ENCODE measurements at places on chromosomes 11 and 22.

DNA sequence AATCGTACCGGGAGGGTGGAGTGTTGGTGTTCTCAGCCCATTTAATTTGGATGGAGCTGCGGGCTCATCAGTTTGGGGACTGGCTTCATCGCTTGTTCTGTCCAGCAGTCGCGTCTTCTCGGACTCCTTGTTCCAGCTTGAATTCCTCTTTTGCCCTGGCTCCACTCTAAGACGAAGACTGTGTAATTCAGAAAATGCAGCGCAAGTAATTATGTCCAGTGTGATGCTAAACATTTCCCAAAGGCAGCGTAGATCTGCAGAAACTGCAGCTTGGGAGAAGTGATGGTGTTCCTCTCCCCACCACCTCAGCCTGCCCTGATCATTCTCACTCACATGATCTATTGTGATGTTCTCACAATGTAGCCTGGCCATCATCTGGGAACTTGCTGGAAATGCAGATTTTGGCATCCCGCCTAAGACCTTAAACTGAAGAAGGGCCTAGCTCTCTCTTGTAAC is 666 bp downstream of the SLC25A18 start:
- DNase-seq, result no peak

DNA sequence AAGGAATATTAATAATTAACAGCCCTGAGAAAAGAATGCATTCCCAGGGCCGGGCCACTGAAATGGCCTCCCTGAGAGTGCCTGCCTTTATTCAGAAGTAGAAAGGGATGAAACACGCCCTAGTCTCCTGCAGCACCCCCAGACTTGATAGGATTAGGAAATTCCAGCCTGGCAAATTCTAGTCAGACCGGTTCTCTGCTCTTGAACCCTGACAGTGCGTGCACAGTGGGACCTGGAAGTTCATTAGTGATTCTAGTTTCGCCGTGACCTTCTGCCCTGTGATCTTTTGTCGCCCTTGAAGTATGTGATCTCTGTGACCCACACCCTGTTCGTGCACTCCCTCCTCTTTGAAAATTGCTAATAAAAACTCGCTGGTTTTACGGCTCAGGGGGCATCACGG is 2.1 kb upstream of the GSTP1 start:
- no peak for DNase-seq

GRCh38 chr22:34688825-34689224 is 377.1 kb upstream of the ISX start:
- no peak for DNase-seq

- DNase-seq, result no peak
Observed at GRCh38 chr11:124194293-124195188, 11.4 kb downstream of the OR10D3 start.

- DNase-seq, result no peak
Observed at GRCh38 chr22:49112661-49113626, 714.7 kb downstream of the BRD1 start.

DNA sequence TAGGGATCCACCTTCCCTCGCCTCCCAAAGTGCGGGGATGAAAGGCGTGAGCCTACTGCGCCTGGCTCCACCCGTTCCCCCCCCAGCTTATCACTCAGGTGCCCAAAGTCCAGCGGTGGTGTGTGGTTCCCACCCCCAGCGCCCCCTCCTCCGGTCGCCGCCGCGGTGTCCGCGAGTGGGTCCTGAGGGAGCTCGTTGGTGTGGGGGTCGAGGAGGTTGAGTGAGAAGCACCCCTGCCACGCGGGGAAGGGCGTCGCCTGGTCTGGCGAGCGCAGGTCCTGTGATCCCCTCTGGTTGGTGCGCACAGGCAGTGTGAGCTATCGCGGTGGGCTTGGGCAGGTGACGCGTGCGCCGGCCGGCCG is 3900.6 kb upstream of the OR11H1 start:
- no peak for DNase-seq

- DNase-seq, result no peak
Observed at GRCh38 chr11:2180789-2181370, 9.3 kb upstream of the TH start.

GRCh38 chr11:81886406-81887075 is 847.1 kb downstream of the FAM181B start:
- no peak for DNase-seq

GRCh38 chr22:19448076-19448607 is 631 bp upstream of the C22orf39 start:
- no peak for DNase-seq

- no peak for DNase-seq
Observed at GRCh38 chr11:77517753-77518152, 43.9 kb upstream of the PAK1 start.

- DNase-seq, result no peak
Observed at GRCh38 chr11:114819028-114819427, 140.7 kb downstream of the NXPE2 start.

- no peak for DNase-seq
Observed at GRCh38 chr11:8605971-8606563, 12.0 kb upstream of the STK33 start.

- no peak for DNase-seq
Observed at GRCh38 chr11:134313821-134314607, 17.8 kb upstream of the GLB1L2 start.

DNA sequence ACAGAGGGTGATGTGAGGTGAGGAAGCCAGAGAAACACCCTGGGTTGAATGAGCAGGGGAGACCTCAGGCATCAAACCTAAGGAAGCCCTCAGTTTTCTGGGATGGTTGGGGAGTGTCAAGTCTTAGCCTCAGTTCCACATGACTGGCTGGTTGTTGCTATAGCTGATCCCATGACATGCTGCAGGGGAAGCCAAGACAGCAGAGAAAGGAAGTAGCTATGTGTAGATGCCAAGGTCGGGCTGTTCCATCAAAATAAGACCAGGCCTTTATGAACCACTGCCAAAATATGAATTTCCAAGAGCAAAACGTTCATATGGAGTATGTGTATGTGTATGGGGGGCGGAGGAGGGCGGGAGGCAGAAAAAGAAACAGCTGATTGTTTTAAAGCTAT is 11.6 kb downstream of the CD59 start:
- no peak for DNase-seq

DNA sequence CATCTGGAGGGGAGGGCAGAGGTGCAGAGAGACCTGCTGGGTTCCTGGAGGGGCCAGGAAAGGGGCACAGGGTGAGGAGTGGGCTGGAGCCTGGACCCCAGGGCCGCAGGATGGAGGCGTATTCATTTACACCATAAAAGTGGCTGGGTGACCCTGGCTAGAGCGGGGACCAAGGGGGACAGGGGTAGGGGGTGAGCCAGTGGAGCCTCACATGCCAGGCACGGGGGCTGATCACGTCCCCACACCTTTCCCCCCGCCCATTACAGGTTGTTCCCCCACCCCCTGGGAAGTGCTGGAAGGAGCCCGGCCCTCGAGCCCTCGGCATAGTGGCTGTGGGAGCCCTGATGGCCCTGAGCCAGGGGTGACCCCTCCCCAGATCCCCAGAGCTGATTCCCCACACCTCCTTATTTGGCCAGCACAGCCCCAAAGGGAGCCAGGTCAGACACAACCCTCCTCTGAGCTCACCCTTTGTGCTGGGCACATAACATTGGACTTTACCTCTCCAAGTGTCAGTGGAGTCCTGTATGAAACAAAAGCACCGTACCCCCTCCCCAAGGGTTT is 781 bp downstream of the TCIRG1 start:
- DNase-seq, result no peak

GRCh38 chr11:94794287-94795168 is 26.4 kb downstream of the AMOTL1 start:
- DNase-seq, result no peak

DNA sequence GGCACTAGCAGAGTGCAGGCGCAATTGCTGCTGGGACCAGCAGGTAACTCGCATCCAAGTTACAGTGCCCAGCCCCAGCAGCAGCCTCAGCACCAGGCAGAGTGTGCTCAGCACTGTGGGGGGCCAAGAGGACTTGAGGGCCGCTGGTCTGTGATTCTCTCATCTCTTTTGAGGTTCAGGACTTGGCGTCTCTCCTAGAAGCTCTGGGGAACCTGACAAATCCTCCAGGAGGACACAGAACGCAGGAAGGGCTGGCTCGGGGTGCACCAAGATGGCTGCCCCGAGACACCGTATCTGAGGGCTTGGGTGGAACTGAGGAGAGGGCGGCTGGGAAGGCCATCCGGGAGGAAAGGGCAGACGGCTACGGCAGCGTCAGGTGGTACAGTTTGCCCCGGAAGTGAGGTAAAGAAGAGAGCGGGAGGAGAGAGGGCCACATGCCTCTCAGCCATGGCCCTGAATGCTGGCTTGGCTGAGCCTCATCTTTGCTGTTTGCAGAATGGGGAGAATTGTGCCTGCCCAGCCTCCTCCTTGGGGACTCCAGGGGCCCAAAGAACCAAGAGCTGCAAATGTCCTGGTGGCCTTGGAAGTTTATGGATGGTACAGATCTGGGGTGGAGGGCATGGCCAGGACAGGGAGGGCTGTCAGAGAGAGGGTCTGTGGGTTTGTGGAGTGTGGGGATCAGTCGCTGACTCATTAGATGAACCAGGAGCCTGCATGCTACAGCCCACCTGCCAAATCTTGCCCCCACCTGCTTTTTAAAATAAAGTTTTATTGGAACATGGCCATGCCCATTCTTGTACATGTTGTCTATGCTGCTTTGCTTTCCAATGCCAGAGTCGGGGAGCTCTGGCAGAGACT is 78.0 kb downstream of the MYEOV start:
- no peak for DNase-seq

DNA sequence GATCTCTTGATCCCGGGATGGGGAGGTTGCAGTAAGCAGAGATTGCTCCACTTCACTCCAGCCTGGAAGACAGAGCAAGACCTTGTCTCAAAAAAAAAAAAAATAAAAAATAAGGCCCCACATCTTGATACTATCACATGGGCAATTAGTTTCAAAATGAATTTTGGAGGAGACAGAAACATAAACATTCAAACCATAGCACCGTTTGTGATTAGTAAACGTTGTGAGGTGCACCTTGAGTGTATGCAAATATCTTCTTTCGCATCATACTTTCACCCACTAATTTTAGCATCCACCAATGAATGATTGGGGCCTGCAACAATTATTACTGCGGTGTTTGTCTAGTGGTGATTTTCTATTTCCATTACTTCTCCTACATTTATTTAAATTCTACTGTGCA is 11.0 kb upstream of the SPDYC start:
- no peak for DNase-seq

DNA sequence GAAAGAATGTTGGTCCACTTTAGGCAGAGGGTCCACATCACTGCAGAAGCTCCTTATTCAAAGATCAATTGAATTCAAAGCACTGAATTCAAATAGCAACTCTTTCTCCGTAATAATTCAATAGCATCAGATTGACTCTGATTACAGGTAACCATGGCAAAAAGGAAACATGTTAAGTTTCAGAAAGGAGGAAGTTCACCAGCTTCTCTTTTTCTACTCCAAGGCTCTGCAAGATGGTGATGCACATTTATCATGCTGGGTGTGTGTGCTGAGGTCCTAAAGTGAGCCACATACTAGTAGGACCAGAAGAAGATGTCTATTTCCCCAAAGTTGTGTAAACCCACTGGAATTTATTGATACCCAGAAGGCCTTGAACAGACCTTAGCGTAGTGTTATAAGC is 18.0 kb upstream of the DRD2 start:
- DNase-seq, result no peak

- DNase-seq, result no peak
Observed at GRCh38 chr11:62538470-62539237, 8.0 kb downstream of the AHNAK start.

- DNase-seq, result no peak
Observed at GRCh38 chr22:17540481-17540880, 22.8 kb upstream of the SLC25A18 start.

DNA sequence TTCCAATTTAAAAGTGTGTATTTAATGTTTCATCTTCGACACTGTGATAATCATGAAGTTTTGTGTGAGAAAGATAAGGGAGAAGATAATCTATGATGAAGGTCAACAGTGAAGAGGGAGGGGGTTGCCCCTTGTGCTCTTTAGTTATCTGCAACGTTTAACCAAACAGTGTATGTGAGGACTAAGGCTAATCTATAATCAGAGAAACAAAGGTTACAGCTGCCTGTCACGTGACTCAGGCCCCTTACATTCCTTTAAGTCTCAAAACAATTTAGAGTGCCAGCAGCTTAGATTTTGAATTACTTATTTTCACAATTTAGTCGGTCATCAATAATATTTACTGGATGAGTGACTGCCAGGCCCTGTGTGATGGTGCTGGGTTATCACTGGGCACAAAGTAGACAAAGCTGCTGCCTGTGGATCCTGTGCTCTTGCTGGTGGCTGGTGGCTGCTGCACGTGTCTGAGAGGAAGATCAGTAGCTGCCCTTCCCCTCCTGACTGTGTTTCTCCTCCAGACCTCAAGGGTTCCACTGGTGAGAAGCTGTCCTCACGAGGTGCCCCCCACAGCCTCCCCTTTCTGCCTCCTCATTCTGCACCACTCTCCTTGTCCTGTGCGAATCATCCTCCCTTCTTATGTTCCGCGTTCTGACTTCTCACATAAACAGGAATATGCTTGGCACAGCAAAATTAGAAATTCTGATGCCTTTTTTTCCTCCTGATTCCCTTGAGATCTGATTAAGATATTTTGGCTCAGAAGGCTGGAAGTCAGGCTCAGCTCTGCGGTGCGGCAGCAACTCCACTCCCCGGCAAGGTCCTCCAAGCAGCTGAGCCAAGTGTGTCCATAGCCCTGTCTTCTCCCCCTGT is 331.1 kb upstream of the B3GAT1 start:
- no peak for DNase-seq

GRCh38 chr11:33021937-33022336 is 6.3 kb downstream of the DEPDC7 start:
- no peak for DNase-seq

- DNase-seq, result no peak
Observed at GRCh38 chr11:31417357-31417756, 47.7 kb downstream of the DNAJC24 start.

DNA sequence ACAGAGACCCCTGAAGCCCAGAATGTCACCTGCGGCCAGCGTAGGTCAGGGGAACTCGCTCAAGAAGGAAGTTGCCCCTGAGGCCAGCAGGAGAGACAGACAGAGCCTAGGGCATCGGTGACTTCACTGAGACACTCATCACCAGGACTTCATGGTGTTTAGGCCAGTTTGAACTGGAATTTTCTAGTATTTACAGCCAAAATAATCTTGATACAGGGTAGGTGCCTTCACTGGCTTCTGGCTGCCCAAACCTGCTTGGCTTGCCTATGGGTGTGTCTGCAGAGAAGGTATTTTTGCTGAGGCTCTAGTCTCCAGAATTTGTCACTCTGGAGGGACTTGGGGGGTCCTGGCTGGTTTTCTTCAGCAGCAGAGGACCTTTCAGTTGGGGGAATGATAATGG is 86.6 kb downstream of the FBXO7 start:
- no peak for DNase-seq

GRCh38 chr11:118217575-118217974 is 7.2 kb downstream of the JAML start:
- DNase-seq, result no peak

GRCh38 chr22:37378642-37379058 is 48.6 kb downstream of the ELFN2 start:
- DNase-seq, result no peak

DNA sequence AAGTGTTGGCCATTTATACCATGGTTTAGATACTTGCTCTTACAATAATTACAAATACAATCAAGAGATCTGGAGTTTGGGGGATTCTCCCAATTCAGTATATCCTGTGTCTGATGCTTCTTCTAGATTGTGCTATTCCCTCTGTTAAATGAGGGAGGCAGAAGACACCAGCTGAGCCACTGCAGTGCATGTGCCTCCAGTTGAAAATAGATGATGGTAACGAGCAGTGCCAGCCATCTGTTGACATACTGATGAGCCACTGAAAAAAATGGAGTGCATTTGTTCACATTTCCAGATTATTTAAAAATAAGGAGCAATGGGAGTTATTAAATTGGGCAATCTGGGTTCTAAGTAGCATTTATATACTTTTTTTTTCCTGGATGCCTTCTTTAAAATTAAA is 1428.0 kb upstream of the TENM4 start:
- DNase-seq, result no peak

- no peak for DNase-seq
Observed at GRCh38 chr22:45504373-45505341, 2.0 kb downstream of the FBLN1 start.

Measured in CD4-positive, alpha-beta T cell treated with Interleukin-21 for 1 hour (primary cell).